K562 (cell line): ENCODE measurements at places on chromosomes 3 and 15. TPM values are rescaled to one million over a fixed set of nuclear protein-coding genes. Genes with fewer than 3 reads are reported as not detected.
A peak's percentile ranks its signal among the peaks of the same experiment; 100 is the strongest.

DNA sequence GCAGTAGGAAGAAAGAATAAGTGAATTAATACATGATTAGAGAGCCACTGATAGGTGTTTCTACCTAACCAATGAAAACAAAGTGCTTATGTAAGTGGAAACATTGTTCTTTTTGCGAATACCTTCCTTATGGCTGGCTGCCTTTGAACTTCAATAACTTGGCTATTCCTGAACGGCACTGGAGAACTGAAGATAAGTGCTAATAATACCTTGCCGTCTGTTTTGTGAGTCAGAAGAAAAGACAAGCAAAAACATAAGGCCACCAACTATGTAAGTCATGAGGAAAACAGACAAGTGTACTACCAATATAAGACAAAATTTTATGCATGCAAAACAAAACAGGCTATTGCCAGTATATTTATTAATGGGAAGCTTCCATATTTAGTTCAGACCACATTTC is 160.6 kb downstream of the SUCLG2 start:
- no peak overlapping the region for H3K27ac ChIP-seq
- H3K4me3 ChIP-seq = no peak overlapping the region
- H3K4me1 ChIP-seq = no peaks in the 10 kb centered on the region
- no peaks in the 10 kb centered on the region for H3K27me3 ChIP-seq
- peaks cover 4% of the 10 kb centered on the region; the same call in 2 of the 3 replicates for H3K36me3 ChIP-seq

GRCh38 chr3:142151828-142152227 is 2.5 kb upstream of the TFDP2 start:
- H3K4me3 ChIP-seq = no peak overlapping the region
- peaks cover 9% of the 10 kb centered on the region; the same call in 1 of the 2 replicates for H3K4me1 ChIP-seq
- no peaks in the 10 kb centered on the region for H3K27me3 ChIP-seq
- DNase-seq = no peak
- no peaks in the 10 kb centered on the region for H3K36me3 ChIP-seq

DNA sequence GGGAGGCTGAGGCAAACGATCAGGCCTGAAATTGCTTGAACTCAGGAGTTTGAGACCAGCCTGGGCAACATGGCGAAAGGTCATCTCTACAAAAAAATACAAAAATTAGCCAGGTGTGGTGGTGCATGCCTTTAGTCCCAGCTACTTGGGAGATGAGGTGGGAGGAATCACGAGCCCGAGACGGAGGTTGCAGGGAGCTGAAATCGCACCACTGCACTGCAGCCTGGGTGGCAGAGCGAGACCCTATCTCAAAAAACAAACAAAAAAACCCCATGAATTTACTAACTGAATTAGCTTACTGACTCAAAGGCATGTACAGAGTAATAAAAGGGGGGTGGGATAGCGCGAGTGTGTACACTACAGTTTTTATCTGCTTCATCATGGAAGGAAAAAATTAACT is 19.3 kb downstream of the ARF4 start:
- H3K27me3 ChIP-seq = no peaks in the 10 kb centered on the region
- peaks cover 84% of the 10 kb centered on the region for H3K36me3 ChIP-seq
- DNase-seq = no peak
- no peak overlapping the region for H3K27ac ChIP-seq
- H3K4me1 ChIP-seq = no peaks in the 10 kb centered on the region; the same call in 1 of the 3 replicates

Gene UNC13C
- not detected in 2 replicates for total RNA-seq

DNA sequence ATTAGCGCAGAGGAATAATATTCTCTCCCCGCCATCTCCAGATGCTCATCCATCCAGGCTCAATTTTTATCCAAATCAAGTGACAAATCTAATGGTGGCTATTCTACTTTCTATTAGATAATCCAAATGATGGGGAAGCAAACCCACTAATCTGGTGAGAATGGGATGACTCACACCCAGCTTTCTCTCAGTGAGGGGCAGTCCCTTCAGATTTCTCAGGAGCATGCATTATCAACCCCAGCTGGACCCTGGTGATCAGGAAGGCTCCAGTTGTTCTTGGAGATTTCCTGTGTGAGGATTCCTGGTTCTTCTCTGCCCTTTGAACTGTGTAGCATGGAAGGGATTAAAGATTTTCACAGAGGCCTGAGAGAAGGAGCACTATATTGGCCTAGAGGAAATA is 358.0 kb downstream of the WDR72 start:
- no peaks in the 10 kb centered on the region for H3K27me3 ChIP-seq
- no peaks in the 10 kb centered on the region for H3K4me1 ChIP-seq
- no peaks in the 10 kb centered on the region for H3K36me3 ChIP-seq

GRCh38 chr3:197028728-197029510 is 698 bp downstream of the MELTF start:
- peaks cover 5% of the 10 kb centered on the region; the same call in 1 of the 3 replicates for H3K36me3 ChIP-seq
- peak; percentile 63 for DNase-seq
- peaks cover 25% of the 10 kb centered on the region for H3K4me1 ChIP-seq
- H3K27me3 ChIP-seq = no peaks in the 10 kb centered on the region

Gene AGBL1
- total RNA-seq = not detected in 2 replicates
